Right hindlimb (tissue), 1 donor: ENCODE measurements at places on chromosomes 2 and 18.
A peak's percentile ranks its signal among the peaks of the same experiment; 100 is the strongest.

DNA sequence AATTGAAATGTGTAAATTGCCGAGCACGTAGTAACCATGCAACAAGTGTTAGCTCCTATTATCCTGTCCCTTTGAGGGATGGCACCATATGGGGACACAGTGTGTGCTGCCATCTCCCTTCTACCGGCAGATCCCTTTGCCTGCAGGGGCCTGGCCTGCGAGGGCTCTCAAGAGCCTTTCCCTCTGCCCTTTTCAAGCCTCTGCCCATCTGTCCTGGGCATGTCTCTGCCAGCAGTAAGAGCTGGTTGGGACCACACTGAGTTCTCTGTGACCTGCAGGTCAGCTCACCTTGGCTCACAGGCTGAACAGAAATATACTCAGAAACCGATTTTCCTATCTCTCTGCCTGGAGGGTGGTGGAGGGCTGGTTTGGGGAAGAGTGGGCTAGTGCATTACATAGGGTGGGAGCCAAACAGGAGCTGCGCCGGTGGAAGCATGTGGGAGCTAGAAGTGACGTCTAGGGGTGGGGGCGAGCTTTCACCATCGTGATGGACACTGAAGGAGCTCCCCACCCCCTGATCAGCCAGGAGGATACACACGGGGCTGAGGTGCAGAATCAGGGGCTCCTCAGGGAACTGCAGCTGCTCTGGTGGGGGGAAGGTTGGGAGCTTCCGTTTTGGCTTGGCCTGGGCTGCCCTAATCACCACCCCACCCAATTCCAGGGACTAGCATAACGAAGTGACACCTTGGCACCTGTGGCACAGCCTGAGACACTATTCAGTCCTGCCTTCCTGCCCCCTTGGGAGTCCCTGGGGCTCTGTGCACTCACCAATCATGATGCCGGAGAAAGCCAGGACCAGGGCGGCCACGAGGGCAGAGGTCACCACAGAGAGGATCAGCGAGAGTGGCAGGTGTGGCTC is 109.7 kb downstream of the CLIP4 start:
- no peak for DNase-seq

GRCh38 chr18:36536426-36536825 is 238.9 kb downstream of the FHOD3 start:
- DNase-seq: no peak

DNA sequence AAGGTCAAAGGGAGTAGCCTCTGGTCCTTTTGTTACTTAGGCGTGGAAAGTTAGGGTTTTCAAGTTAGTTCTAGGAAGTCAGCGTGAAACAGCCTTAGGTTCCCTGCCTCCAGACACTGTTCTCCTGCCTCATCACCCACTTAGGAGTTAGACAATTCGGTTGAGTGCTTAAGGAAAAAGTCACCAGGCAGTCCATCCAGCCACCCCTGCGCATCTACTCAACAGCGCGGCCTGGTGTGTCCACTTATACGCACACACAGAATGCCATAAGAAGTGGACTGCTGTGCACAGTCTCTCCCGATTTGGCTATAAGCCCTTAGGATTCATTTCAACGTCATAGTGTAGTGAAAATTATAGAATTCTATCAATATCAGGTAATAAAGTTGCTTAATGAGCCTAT is 470.8 kb upstream of the TNP1 start:
- DNase-seq: no peak

- no peak for DNase-seq
Measured at GRCh38 chr2:35891528-35891927, 464.1 kb upstream of the CRIM1 start.

- DNase-seq: no peak
Measured at GRCh38 chr2:69411120-69411519, 24.1 kb upstream of the GFPT1 start.

- no peak for DNase-seq
Measured at GRCh38 chr18:35443434-35443833, 54.3 kb downstream of the INO80C start.

- DNase-seq: no peak
Measured at GRCh38 chr18:22624176-22624575, 206.5 kb upstream of the CTAGE1 start.

DNA sequence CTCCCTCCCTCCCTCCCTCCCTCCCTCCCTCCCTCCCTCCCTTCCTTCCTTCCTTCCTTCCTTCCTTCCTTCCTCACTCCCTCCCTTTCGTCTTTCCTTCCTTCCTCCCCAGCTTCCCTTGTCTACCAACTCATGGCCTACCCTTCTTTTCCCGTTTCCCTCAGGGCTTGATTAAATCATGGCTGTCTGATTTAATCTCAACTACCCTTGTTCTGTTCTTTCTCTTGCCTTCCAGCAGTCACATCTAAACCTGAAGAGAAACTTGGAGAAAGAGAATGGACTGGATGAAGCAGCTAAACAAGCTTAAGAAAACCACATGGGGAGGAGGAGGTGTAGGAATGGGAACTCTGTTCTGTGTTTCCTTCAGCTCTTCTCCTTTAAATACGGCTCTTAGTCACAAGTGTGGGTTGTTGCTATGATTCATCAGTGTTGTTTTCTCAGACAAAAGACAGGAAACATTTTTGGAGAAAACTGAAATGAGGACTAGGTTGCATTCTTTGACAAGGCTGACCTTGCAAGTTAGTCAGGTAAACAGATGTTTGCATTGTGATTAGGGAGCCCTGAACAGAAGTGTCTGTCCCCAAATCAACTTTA is 177.9 kb downstream of the LRRTM1 start:
- DNase-seq: no peak

DNA sequence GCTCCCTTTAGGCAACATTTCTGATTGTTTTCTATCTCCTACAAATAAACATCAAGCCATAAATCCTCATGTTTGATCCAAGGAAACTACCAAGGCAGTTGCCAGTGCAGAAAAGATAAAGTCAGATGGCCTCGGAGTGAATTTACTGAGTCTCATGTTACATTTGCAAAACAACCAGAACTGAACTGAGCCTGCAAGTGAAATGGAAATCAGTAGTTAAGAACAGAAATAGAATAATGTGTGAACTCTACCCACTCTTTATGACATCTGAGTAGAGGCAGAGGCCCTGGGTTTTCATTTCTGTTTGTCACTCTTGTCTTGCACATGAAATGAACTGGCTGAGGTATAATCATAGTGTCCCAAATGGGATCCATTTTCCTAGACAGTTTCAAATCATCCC is 20.4 kb upstream of the DAPL1 start:
- no peak for DNase-seq

GRCh38 chr18:21305621-21306020 is 63.6 kb downstream of the GREB1L start:
- DNase-seq: no peak

DNA sequence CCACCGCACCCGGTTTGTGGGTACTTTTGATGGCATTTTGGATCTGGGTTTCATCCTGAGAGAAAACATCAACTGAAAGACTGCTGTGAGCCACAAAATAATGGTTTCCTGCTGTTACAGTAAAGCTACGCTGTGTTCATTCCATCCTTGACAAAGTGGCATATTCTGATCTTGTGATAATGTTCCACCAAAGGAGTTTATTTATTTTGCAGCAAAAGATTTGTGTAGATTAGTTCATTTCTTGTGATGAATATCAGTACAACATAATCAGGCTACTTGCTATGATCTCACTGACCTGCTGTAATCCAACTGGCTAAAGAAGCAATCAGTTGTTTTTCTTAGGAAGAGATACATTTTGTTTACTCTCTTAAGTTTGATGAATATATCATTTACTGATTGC is 45.0 kb downstream of the EEF1B2 start:
- no peak for DNase-seq

DNA sequence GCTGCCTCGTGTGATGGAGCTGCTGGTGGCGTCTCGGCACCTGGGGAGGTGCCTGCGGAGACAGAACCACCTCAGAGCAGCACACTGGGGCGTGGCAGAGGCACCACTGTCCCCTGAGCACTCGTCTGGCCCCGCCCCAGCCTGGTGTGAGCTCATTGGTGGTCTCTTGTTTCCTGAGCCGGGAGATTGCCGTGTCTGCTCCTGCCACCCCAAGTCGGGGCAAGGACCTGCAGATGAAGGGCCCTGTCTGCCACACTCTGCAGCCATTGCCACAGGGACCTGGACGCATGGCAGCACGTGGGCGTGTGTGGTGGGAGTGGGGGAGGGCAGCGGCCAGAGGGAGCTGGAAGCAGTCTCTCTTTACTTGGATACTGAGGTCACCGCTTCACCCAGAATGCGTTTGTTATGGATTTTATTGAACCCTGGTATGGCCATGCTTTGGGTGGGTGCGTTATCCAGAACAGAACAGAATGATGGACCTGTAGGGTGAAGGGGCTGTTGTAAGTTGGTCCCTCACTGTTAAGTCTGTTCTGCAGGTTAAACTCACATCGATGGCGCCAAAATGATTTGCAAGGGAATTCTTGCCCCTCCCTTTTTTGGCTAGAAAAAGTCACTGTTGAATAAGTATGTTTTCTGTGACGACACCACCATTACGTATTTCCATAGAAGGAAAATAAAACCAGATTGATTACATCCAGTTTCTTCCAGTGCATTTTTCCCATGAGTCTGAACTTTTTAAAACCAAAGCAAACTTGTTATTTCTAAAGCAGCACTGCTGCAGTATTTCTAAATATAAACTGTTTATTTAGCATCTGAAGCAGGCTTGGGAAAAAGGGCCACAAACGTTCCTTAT is 92.0 kb downstream of the USP40 start:
- no peak for DNase-seq

GRCh38 chr2:106720026-106720425 is 165.9 kb downstream of the ST6GAL2 start:
- no peak for DNase-seq

DNA sequence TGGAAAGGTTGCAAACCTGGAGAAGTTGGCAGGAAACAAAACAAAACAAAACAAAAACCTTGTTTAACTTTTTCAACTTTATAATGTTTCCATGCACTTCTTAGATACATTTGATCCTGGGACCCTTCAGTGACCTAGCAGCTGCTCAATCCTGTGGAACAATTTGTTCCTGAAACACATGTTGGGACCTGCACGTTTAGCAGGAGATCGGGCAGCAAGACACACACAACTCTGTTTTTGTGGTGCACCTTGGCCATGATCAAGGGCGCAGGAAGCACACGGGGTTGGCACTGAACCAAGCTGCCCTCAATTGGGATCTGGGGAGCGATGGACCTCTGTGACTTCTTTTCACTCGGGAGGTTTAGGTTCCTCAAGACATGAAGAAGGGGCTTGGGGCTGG is 268.7 kb downstream of the LOXHD1 start:
- peak; percentile 66 for DNase-seq

DNA sequence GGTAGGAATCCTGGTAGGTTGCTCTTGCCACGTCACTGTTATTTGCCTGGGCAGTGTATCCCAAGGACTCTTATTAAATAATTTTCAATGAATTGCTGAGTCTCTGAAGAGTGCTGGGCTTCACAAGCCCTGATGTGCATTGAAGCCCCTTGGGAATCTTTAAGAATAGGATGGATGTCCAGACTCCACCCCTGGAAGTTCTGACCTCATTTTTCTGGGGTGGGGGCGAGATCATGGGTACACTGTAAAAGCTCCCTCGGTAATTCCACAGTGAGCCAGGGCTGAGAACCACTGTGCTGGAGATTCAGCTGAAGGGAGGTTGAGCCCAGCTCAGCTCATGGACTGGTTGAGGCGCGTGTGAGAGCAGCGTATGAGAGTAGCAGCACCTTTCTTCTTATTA is 140.2 kb downstream of the PIEZO2 start:
- no peak for DNase-seq

DNA sequence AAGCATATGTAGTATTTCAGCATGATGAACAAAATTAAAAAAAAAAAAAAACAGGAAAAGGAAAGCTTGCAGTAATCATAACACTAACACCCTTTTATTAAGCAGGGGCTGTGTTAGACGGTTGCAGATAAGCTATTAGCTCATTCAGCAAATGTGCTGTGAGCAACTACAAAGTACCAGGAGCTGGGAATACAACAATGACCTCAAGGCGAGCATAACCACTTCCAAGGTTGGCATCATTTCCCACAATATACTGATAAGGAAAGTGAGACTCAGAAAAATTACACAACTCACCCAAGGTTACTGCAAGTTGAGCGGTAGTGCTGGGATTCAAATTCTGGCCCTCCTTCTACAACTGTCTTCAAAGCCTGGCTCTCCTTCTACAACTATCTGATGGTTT is 38.2 kb upstream of the ACTR3 start:
- DNase-seq: no peak

GRCh38 chr2:218582076-218582475 is 13.4 kb downstream of the CNOT9 start:
- no peak for DNase-seq

DNA sequence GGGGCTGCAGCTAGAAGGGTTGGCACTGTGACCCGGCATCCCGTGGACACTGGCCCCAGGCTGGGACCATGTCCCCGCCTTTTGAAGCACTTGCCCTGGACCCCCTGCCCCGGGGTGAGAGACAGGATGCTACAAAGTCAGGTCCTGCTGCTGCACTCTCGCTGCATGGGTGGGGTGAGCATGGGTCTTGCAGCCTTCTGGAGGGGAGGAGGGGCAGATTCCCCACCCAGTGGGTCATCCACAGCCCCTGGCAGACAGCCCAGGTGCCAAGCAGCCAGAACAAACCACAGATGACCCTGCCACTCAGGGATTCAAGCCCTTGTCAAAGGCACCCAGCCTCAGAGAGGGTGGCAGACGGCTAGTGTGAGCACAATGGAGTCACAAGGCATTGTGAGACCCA is 5.7 kb upstream of the NMUR1 start:
- DNase-seq: no peak

GRCh38 chr18:35671966-35672603 is 90.5 kb downstream of the GALNT1 start:
- DNase-seq: no peak

- no peak for DNase-seq
Measured at GRCh38 chr2:51710222-51710621, 678.3 kb upstream of the NRXN1 start.

DNA sequence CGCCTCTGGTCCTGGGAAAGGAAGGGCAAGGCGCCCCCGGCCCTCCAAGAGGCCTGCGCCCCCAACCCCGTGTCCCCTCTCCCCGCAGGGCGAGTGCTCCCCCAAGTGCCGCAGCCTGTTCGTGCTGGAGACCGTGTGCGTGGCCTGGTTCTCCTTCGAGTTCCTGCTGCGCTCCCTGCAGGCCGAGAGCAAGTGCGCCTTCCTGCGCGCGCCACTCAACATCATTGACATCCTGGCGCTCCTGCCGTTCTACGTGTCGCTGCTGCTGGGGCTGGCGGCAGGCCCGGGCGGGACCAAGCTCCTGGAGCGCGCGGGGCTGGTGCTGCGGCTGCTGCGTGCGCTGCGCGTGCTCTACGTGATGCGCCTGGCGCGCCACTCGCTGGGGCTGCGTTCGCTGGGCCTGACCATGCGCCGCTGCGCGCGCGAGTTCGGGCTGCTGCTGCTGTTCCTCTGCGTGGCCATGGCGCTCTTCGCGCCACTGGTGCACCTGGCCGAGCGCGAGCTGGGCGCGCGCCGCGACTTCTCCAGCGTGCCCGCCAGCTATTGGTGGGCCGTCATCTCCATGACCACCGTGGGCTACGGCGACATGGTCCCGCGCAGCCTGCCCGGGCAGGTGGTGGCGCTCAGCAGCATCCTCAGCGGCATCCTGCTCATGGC is 52.4 kb downstream of the SLC66A2 start:
- no peak for DNase-seq

DNA sequence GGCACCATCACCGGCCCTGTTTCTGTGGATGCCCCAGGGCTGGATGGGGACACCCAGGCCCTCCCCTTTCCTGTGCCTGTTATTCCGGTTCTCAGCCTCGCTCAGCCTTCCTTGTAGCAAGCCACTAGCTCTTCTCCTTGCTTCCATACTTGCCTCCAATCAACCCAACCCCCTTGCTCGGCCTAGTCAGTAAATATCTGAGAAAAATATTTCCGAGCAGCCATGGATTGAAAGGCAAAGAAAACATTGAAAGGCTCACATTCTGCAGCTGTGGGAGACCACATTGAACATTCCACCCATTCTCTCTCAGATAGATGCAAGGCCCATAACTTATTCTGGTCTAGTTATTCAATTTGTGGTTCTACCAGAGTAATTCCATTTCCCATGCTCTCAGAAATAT is 114.9 kb downstream of the SPP2 start:
- DNase-seq: no peak
